ENCODE measurements at places on chromosomes 11 and 22.
A peak's percentile ranks its signal among the peaks of the same experiment; 100 is the strongest.

- DNase-seq: no peak
Observed at GRCh38 chr11:114847306-114847975, 169.1 kb downstream of the NXPE2 start.

DNA sequence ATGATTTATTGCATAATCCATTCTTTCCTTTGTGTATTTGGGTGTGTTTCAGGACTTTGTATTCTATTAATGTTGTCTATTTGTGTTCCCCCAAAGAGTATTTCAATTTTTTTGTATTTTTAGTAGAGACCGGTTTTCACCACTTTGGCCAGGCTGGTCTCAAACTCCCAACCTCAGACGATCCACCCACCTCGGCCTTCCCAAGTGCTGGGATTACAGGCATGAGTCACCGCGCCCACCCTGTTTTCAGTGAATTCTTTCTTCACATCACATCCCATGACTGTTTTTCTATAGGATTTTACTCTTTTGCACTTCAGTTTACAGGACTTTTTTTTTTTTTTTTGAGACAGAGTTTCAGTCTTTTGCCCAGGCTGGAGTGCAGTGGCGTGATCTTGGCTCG lies 46.3 kb downstream of the RBX1 start:
- no peak for DNase-seq

DNA sequence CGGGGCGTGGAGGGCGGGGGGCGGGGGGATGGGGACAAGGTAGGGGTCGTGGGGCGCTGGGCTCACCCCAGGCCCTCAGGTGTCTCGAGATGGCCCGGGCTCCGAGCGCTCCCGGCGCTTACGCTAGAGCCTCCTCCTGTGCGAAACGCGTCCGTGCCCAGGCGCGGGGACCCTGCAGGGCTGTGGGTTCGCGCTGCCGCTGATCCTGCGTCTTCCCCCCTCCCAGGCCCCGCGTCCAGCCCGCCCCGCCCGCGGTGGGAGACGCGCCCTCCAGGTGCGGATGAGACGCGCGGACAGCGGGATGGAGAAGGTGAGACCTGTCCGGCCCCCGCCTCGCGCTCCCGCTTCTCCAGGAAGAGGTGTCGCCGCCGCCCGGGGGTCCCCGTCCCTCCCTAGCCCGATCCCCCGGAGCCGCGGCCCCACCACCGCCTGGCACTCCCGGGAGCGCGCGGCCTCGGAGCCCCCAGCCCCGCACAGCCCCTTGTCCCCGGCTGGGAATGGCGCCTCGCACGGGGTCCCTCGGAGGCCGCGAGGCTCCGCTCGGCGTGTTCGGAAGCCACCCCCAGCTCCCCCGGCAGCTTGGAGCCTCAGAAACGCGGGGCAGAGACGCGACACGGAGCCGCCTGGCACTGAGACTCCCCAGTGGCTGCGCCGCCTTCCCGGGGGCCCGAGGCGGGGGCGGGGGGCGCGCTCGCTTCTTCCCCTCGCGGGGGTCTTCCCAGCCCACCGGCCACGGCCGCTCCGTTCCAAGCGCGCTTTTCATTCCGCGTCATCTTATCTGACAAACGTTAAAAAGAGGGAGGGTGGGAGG lies 27.6 kb upstream of the TOLLIP start:
- DNase-seq: peak; percentile 29

- no peak for DNase-seq
Observed at GRCh38 chr11:69985641-69986439, 92.3 kb upstream of the ANO1 start.

DNA sequence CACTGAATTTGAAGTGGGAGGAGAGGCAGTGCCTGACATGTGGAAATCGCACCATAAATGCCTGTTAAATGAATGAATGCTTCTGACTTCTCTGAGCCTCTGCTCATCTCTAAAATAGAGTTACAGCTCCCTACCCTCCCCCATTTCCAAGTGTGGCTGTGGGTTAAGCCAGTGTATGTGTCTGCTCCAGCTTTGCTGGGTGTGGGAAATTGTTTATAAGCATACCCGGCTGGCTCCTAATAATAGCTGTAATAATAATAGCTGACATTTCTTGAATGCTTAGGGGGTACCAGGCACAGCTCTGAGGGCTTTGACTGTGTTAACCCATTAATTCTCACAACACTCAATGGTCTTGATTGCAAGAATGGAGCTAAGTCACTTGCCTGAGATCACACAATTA lies 7.0 kb upstream of the FCHSD2 start:
- DNase-seq: no peak

GRCh38 chr22:40008726-40009291 lies 14.1 kb downstream of the FAM83F start:
- no peak for DNase-seq

- no peak for DNase-seq
Observed at GRCh38 chr11:119643212-119643875, 85.7 kb downstream of the NECTIN1 start.

- no peak for DNase-seq
Observed at GRCh38 chr22:24594569-24595120, 1.8 kb upstream of the LRRC75B start.

DNA sequence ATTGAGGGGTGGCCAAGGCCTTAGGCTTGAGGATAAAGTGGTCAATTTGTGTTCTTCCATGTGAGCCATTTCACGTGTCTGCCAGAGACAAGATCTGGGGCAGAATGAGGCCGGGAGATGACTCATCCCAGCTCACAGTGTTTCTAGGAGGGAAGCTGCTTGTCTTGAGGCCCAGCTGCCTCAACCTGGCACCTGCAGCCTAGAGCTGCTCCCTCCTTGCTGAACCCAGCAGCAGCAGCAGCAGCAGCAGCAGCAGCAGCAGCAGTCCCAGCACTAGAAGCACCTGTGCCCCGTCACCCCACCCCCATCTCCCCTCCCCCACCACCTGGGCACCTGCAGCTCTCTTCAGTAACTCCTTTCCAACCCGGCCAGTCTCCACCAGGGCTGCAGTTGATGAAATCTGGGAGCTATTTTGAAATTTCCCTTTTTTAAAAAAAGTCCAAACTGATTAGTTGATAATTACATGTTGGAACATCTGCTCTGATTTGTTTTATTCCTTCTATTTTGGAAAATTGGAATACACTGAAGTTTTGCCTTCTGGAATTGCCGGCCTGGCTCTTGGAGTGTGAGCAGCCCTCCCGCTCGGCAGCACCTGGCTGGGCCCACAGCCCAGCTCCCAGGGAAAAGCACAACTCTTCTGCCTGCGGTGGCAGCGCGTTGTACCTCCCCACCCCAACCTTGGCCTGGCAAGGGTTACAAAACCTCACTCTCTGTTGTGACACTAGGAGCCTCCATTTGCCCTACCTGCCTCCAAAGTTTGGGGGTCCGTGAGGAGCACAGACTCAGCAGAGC lies 143.5 kb downstream of the NXPE2 start:
- DNase-seq: no peak

GRCh38 chr11:78432956-78433355 lies 15.3 kb upstream of the GAB2 start:
- no peak for DNase-seq

GRCh38 chr11:20933958-20934357 lies 264.6 kb downstream of the NELL1 start:
- DNase-seq: no peak

- peak; percentile 66 for DNase-seq
Observed at GRCh38 chr22:49838771-49839717, 11.4 kb upstream of the BRD1 start.

- DNase-seq: no peak
Observed at GRCh38 chr11:104370478-104370877, 206.5 kb upstream of the PDGFD start.

GRCh38 chr11:29755474-29755873 lies 261.4 kb downstream of the KCNA4 start:
- DNase-seq: no peak

GRCh38 chr22:44430716-44431115 lies 67.3 kb downstream of the RTL6 start:
- DNase-seq: no peak

DNA sequence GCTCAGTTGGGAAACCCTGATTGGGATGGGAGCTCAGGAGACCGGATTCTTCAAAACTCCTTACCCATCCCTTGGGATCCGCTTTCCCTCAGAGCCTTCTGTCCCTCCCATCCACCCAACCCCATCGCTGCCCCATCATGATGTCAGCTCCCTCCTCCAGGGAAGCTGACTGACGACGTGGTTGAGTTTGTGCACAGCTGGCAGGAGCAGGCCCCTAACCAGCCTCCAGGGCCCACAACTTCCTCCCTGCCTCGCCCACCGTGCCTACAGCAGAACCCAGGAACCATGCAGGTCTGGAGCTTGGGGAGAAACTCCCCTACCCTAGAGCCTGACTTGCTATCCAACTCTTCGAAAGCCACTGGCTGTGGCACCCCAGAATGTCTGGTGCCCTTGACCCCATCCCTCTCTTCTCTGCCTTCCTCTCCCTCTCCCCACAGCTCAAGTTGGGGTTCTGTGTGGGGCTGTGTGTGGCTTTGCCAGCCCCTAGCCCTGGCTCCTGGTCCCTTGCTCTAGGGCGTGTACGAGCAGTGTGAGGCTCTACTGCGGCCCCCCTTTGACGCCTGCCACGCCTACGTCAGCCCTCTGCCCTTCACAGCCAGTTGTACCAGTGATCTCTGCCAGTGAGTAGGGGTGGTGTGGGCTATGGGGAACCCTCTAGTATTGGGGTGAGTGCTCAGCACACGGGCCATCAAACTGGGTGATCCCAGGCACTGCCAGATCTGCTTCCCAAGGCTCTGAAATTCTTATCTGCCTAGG lies 11.1 kb downstream of the OTOG start:
- no peak for DNase-seq

DNA sequence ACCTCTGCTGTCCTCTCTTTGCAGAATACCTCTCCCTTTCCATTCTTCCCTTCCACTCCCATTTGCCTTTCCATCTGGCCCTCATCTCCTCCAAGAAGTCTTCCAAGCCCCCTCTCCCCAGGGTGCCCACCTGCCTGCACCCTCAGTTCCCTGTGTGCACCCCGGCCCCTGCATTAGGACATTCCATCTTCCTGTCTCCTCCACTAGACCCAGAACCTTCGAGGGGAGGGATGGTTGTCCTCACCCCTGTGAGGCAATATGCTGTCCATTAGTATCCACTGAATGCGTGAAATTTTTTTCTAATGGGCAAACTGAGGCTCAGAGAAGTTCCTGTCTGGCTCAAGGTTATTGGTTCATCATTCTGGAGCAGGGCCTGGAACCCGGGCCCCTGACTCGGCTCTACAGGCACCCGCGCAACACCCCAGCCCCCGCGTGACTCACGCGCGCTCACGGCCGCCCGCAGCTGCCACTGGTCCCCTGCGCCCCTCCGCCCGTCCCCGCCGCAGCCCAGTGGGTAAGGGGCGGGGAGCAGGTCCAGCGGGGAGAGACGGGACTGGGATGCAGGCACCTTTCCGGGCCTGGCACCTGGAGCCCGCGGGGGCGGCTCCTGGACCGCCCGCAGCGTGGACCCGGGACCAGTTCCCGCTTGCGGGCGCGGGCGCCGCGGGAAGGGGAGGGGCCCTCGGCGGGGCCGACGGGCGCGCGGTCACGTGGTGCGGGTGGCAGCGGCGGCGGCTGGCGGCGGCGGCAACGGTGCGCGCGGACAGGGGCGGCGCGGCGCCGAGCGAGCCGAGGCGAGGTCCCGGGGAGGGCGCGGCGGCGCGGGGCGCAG lies 7.0 kb downstream of the SEPTIN3 start:
- DNase-seq: peak; percentile 32

DNA sequence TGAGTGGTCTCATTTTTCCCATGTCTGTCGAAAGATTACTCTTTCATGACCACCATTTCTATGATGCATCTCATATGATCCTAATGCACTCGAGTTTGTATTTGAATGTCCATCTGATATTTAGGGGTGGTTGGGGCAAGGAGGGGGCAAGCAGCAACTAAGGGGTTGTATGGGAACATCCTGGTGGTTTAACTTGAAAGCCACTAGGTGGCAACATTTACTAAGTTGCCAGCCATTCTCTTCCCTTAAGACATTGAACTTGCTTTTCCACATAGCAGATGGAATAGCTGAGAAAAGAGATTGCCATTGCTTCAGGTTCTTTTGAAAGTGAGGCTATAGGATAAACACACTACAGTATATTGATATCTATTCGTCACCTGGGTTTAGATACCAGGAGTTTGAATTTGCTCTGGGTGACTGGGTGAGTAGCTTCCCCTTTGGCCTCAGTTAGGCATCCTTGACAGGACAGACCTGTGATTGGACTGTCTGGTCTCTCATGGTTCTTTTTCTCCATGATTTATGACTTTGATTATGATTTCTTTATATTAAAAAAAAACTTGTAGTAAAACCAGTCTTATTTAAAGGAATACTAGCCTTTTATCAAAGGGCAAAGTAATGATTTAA lies 32.4 kb downstream of the NF2 start:
- no peak for DNase-seq

DNA sequence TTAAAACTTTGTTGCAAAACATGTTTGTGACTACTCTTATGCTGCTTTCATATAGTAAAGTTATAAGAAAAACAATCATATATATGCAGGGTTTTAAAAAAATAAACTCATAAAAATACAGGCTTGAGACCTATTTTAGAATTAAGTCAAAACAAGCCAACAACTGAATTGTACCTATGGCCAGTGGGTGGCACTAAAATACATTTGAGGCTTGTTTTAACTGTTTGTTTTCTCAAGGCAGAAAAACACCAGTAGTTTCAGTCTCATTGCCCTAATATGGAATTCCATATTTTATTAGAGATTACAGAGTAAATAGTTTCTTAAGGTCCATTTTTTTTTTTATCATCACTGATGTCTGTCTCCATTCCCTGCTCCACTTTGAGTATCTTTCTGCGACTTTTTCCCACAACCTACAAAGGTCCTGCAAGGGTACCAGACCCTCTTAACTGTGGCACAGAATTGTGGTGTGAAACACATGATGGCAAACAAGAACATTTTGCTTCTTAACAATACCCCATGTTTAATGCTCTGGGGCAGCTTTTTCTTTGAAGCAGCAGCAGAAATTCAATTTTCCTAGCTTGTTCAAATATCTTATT lies 8.5 kb upstream of the CCDC89 start:
- no peak for DNase-seq

DNA sequence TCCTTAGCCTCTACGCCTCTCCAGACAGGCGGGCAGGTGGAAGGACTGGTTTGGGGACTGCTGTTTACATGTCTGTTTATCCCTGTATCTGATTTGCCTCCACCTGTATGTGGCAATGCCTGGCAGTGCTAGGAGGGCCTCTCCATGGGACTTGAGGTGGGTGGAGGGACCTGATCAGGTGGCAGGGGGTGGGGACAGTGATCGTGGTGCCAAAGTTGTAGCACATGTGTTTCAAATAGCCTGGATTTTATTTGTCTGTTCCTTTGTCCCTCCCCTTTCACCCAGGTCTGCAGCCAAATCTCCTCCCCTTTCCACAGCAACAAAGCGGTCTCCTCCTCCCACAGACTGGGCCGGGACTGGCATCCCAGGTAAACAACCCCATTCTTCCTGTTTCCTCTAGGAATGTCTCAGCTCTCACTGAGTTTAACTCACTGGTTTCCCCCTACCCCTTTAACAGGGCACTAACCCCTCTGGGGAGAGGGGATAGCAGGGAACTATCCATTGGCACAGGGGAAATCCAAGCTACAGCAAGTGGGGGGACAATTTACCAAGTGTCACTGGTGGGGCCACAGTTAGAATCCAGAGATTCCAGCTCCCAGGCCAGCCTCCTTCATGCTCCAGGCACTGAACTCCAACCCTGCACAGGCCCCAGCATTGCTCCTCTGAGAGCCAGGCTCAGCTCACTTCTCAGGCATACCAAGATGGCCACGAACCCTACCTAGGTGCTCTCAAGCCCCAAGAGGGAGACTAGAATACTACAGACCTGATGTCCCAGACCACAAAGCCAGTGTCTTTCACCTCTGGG lies 22.9 kb upstream of the TLCD5 start:
- no peak for DNase-seq

GRCh38 chr11:73296501-73297230 lies 11.4 kb upstream of the ARHGEF17 start:
- no peak for DNase-seq

Measured in stimulated activated CD4-positive, alpha-beta T cell treated with anti-CD3 and anti-CD28 coated beads, Interleukin-15, amount 100 ng/mL, for 1 hour (primary cell).